MV-4-11 (cell line): ENCODE measurements at places on chromosomes 2 and 18.
A peak's percentile ranks its signal among the peaks of the same experiment; 100 is the strongest.

GRCh38 chr2:39188960-39189494 is 54.7 kb downstream of the CDKL4 start:
- DNase-seq: no peak

DNA sequence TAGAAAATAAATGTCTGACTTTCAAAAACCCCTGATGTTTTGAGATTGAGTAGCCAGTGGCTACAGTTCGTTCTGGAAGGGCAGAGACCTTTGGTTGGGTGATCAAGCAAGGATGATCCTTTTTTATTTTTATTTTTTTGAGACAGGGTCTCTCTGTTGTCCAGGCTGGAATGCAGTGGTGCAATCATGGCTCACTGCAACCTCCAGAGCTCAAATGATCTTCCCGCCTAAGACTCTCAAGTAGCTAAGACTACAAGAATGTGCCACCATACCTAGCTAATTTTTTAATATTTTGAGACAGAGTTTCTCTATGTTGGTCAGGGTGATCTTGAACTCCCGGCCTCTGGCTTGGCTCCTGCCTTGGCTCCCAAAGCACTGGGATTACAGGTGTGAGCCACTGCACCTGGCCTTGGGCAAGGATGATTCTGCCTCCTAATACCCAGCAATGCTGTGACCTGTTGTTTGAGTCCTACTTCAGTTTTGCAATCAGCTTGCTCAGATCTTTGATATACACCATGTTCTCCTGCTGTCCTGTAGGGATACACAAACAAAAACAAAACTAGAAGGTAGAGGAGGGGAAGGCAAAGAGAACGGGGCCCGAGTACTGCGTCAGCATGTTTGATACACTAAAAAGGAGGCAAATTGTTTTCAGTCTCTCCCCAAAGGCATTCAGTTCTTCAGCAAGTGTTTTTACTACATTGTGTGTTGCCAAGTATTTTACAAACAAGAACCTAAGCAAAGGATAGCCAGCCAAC is 59.2 kb upstream of the LYPD6B start:
- DNase-seq: no peak

GRCh38 chr2:2575870-2576386 is 244.9 kb upstream of the MYT1L start:
- DNase-seq: no peak

DNA sequence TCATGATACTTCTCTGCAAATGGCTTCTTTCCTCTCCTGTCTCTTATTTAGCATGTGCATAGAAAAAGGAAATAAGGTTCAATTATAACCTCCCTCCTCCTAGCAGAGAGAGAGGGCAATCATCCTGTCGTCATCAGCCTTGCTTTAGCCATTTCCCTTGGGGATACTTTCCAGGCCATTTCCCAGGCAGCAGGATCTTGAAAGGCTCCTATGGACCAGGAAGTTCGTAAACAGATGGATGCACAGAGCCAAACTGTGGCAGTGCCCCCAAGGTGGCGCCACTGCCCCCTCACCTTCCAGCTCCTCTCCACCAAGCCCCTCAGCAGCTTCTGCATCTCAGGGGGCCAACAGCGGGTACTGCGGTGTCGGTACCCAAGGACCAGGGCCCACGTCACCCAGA is 157.4 kb downstream of the DTNA start:
- no peak for DNase-seq

GRCh38 chr2:36965206-36965605 is 1.1 kb downstream of the STRN start:
- no peak for DNase-seq

GRCh38 chr2:86308356-86308755 is 29.1 kb downstream of the REEP1 start:
- DNase-seq: no peak

GRCh38 chr2:85659324-85659981 is 8.5 kb downstream of the SFTPB start:
- no peak for DNase-seq

- no peak for DNase-seq
Measured at GRCh38 chr2:42224422-42225067, 55.4 kb downstream of the EML4 start.

DNA sequence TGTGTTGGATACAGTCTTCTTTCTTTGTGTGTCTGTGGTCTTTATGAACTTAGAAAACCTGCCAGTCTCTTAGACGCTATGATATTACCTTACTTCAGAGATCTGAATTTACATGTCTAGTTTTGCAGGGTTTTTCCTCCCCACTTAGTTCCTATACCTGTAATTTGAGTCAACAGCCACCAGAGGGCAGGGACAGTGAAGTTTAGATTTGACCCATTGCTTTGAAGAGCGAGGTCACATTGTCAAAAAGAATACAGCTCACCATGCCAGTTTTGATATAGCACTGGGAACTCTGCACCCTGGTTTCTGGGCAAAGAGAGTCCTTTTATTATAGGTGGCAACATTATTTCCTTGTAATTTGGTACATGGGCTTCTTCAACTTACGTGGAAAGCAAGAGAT is 102.3 kb downstream of the MAPK4 start:
- peak; percentile 47 for DNase-seq

GRCh38 chr2:20415511-20415918 is 31.4 kb upstream of the RHOB start:
- DNase-seq: no peak

DNA sequence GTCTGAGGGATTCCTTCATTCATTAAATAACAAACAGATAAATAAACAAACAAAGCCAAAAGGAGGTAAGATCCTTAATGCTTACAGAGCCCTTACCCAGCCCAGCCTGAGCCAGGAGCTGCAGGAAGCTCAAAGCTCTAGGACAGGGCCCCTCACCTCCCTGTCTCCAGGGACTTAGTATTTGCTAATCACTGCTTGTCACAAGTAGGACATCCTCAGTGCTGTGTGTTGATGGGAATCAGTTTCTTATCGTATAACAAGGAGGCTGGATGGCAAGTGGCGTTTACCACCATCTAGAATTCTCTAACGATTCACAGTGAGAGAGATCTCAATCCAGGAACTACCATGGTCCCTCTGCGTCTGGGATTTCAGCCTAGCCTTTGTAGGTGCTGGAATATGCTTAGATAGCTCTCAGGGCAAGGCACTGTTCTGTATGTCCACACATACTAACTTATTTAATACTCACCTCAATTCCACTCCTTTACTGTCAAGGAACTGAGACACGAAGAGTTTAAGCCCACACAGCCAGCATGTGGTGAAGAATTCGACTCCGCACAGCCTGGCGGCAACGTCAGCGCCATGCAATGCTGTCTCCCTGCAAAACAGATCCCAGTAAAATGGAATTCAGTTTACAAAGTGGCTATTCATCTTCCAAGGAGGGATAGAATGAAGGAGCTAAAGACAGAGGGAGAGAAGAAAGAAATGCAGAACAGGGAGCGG is 164.8 kb downstream of the MYCN start:
- DNase-seq: no peak

GRCh38 chr2:231930593-231931281 is 4.5 kb upstream of the NPPC start:
- DNase-seq: no peak
